Hematopoietic multipotent progenitor cell (in vitro differentiated cells): ENCODE measurements at places on chromosomes 7 and 10.

DNA sequence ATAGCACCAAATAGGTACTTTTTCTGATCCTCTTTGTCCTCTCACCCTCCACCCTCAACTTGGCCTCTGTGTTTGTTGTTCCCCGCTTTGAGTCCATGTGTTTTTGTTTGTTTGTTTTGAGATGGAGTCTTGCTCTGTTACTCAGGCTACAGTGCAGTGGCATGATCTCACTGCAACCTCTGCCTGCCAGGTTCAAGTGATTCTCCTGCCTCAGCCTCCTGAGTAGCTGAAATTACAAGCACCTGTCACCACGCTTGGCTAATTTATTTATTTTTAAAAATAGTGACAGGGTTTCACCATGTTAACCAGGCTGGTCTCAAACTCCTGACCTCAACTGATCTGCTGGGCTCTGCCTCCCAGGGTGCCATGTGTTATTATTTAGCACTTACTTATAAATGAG is 5.3 kb downstream of the ZNF273 start:
- DNase-seq, result no peak

DNA sequence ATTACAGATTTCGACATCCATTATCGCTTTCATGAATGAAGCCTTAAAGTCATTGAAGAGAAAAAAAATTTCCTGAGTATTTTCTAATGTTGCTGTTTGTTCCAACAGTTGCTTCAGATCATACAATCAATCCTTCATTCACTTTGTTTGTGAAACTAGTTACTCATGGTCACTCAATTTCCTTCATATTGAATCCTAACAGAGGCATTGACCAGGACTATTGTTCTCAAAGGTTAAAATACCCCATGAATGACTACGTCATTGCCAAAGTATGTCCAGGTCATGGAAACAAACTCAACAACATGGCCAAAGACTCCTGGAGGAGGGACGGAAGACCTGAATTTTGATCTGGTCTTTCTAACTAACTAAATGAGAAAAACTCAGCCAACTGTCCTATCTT is 54.0 kb upstream of the ABCB5 start:
- no peak for DNase-seq

- DNase-seq, result no peak
Measured at GRCh38 chr7:54921116-54921515, 97.7 kb upstream of the EGFR start.

GRCh38 chr10:33066558-33067236 is 108.7 kb upstream of the ITGB1 start:
- DNase-seq, result no peak

- no peak for DNase-seq
Measured at GRCh38 chr7:157707983-157708918, 371.4 kb downstream of the DNAJB6 start.

GRCh38 chr7:36391436-36392198 is 2.0 kb downstream of the ANLN start:
- DNase-seq, result no peak

DNA sequence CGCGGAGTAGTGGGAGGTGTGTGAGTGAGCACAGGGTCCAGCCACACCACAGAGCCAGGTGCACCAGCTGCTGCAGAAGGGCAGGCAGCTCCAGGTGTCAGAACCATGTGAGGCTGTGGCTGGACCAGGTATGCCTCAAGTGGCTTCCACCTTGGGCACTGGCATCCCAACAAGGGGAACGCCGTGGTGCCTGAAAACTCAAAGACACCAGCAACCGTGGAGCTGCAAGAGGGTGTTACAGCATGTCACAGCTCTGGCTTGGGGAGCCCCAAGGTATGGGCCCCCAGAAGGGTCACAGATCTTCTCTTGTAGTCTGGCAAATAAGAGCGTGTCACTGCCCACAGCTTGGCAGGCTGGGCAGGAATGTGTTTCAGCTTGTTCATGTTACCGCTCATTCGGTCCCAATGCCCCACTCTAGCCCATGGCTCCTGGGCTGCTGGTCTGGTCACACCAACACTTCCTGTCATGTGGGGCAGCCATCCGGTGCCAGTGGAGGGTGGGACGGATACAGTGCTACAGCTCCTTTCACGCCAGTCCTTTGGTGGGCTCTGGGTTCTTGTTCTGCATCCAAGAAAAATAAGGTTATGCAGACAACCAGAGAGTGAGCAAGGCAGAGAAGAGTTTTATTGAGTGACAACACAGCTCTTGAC is 29.8 kb downstream of the STRA8 start:
- no peak for DNase-seq

DNA sequence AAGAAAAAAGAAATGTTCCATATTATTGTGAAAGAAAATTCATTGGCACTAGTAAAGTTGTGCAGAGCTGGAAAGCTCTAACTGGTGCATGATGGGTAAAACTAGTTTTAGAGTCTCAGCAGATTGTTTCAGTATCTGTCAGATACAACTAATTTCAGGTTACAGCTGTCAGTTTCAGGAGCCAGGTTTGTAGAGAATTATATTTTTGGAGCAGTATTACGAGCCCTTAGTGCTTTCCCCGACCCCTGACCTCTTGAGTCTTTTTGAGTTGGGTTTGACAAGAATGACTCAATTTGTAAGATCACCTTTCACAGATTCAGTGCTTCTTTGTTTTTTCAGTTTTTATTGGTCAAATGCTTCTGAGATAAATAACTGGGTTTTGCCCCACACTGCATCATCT is 366.4 kb upstream of the PLXDC2 start:
- DNase-seq, result no peak

GRCh38 chr7:156935250-156935649 is 14.3 kb upstream of the NOM1 start:
- no peak for DNase-seq

DNA sequence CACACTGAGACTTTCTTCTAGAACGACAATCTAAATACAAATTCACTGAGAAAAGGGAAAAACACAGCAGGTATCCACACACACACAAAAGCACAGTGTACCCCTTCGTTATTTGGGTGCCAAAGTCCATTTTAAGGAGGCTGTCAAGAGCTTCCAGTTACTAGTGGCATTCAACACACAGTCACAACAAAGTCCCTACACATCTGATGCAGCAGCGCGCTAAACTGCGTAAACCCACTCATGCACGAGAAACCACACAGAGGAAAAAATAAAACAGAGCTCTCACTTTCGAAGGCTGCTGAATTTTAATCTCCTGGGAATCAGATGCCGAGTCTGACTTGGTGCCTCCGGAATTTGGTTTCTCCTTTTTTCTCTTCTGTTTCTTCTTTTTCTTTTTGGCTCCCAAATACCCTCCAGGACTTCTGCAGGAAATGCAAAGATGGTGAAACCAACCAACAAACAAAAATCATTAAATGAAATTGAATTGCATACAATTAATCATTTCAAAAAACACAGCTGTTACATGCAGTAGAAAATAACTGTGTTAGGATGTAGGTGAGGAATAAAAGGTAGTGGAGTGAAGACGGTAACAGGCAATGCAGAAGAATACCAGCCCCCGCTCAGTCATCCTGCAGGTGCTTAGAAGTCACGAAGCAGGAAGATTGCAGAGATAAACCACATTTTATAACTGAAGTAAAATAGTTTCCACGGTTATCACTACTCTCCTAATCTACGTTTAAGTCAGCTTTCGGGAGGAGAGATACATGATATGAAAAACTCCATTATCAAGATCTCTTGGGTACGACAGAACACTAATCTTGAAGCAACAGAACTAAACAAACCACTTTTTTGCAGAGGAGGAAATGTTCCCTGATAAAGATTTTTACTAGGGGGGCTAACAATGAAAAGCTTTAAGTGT is 27.1 kb downstream of the NMT2 start:
- no peak for DNase-seq

GRCh38 chr7:139901901-139902300 is 72.8 kb downstream of the TBXAS1 start:
- no peak for DNase-seq

GRCh38 chr10:114821915-114822443 is 399 bp downstream of the FHIP2A start:
- DNase-seq, result no peak

DNA sequence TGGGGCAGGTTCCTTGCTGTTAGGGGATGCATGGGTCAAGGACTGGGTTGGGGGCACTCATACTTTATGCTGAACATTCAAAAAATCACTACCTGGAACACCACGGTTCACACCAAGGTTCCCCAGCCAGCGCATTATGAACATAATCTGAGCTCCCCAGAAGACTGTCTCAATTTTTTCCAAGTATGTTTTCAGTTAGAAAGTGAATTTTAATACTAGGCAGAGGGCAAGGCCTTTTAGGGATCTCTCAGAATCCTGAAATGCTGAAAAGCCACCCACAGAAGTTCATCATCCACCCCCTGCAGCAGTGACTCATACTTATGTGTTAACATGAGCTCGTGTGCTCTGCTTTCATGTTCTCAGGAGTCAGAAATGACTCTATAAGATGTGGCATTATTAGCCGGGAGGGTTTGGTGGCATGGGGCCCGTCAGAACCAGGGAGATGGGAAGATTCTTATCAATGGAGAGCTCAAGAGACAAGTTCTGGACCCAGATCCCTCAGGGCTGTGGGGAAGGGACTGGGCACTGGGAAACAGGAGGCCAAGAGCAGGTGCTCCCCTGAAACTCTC is 185.2 kb upstream of the ITGB1 start:
- no peak for DNase-seq

DNA sequence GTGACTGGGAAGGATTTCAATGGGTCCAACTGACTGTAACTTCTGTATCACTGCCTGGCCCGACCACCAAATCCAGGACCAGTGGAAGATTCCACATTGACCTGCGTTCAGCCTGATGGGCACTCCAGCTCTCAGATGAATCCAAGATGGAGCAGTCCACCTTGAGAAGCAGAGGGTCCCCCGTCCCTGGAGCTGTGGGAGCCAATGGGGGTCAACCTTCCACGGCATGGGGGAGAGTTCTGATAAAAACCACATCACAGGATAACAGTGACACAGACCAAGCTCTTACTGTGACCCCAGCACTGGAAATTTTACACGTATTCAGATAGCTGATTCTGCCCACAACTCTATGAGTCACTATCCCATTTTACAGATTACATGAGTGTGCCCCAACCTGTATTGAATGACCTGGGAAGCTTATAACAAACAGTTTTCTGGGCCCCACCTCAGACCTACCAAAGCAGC is 11.2 kb downstream of the ZCCHC24 start:
- DNase-seq, result no peak

DNA sequence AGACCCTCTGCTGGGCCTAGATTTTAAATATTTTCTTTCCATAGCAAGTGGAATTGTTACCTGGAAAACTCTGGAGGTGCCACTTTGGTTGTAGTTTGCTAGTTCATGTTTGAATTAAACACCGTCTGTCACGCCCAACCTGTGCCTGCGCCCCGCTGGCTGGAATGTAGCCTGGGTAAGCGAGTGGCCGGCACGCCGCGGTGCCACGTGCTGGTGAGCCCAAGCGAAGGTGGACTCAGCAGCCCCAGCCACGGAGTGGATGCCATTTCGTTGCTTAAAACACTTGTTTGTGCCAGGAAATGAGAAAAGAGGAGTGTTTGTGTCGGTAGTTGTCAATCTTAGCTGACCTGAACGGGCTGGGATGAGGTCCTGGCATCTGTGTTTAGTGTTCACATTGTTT is 2.7 kb downstream of the GET4 start:
- no peak for DNase-seq

GRCh38 chr10:75209921-75210281 is 695 bp upstream of the VDAC2 start:
- peak; percentile 73 for DNase-seq

DNA sequence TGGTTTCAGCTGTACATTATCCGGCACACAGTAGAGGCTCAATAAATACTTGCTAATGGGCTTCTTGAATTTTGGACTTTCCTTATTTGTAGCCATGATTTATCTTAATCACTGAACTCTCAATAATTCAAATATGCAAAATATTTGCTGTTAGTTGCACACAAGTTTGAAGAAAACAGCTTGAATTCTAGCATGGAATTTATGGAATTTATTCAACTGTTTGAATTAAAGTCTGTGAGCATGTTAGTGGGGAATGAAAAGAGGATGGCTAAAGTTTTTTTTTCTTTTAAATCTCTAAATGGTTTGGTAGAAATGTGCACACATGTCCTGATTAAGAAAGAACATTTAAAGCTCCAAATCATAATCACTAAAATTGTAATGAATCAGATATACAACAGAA is 42.5 kb downstream of the SIRT1 start:
- DNase-seq, result no peak

GRCh38 chr7:88115816-88116215 is 104.0 kb downstream of the SRI start:
- DNase-seq, result no peak

- no peak for DNase-seq
Measured at GRCh38 chr10:20647756-20648155, 249.4 kb downstream of the NEBL start.

DNA sequence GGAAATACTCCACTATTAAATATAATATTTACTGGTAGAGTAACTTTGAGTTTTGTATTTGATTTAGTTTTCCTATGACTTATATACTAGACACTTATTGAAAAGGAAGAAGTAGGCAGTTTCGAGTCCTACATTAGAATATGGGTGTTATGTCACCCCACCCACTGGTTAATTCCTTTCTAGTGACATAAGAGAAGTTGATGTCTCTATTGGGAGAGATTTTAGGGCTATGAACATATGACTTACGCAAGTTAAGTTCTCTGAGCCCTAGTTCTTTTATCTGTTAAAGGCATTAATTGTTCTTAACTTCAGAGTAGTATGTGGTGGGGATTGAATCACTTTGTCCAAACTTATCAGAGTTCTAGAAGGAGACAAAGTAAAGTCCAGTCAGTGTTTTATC is 30.5 kb downstream of the CPED1 start:
- DNase-seq, result no peak

DNA sequence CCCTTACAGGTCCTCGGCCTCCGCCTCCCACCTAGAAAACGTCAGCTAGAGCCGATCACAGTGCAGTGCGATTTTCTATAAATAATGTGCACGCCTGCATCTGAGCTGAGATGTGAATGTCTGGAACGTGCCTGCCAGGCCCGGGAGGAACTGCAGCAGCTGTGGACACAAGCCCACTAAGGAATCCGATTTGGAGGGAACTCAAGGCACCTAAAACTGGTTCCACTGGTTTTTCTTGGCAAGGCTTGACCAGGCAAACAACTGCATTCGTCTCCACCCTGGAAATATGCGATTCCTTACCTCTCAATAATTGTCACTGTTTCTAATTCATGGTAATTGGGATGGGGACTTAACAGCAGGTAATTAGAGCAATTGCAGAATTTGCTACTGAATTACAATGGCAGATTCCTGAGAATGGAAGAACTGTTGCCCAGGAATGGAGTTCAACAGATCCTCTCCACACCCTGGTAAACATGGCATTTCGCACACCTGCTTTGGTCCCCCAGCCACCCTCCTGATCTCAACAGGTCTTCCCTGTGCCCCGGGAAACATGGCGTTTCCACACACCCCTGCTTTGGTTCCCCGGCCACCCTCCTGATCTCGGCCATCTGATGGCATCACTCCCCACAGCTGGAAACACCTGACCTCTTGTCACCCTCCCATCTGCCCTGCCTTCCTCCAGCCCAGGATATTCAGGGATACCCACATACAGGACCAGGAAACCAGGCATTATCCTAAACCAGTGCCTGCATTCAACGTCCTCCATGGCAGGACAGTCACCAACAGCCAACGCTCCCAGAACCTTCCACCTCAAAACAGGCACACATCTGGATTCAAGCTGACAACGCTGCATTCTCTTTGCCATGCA is 76.0 kb downstream of the DIP2C start:
- no peak for DNase-seq

- no peak for DNase-seq
Measured at GRCh38 chr7:143410521-143411004, 1.9 kb upstream of the EPHA1 start.

- DNase-seq, result no peak
Measured at GRCh38 chr10:11231285-11231684, 213.6 kb downstream of the CELF2 start.
